ENCODE measurements at places on chromosomes 2 and 18.
A peak's percentile ranks its signal among the peaks of the same experiment; 100 is the strongest.

DNA sequence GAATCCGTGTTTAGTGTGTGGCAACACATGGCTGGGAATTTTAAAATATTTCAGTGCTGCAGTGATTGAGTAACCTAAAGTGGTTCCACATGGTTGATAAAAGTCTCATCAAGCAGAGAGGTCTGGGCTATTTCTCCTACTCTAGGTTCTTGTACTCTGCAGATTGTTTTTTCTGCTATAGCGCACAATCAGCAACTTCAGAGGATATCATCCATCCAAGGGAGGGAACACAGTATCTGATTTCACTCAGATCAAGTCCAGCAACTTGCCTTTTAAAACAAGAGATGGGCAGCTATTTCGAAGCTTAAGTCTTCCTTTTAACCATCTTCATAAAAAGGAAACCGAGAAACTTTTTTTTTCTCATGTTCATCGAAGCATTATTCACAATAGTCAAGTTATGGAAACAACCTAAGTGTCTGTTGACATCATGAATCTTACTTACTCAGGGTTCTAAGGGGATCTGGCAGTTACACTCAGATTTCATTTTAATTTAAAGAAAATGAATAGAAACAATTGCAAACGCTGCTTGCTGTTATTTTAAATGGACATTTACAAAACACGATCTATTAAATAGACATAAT is 172.7 kb upstream of the TRIB2 start:
- no peak for DNase-seq

GRCh38 chr2:121093692-121094091 is 191.3 kb downstream of the TFCP2L1 start:
- DNase-seq = peak; percentile 56

GRCh38 chr2:192286093-192286701 is 91.5 kb upstream of the TMEFF2 start:
- peak; percentile 41 for DNase-seq

GRCh38 chr2:25561136-25561850 is 112.1 kb downstream of the DTNB start:
- no peak for DNase-seq

DNA sequence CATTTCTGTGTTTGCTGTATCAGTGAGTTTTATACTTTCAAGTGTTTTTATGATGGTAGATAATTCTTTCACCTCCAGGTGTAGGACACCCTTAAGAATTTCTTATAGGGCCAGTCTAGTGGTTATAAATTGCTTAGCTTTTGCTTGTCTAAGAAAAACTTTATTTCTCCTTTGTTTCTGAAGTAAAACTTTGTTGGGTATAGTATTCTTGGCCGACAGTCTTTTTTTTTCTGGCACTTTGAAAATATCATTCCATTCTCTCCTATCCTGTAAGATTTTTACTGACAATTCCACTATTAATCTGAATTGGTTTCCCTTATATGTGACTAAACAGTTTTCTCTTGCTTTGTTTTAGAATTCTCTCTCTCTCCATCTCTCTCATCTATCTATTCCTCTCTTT is 118.7 kb upstream of the LRRTM4 start:
- no peak for DNase-seq

- no peak for DNase-seq
Measured at GRCh38 chr2:152165780-152166179, 9.8 kb downstream of the STAM2 start.

- no peak for DNase-seq
Measured at GRCh38 chr2:139704606-139705005, 924.4 kb upstream of the NXPH2 start.

- no peak for DNase-seq
Measured at GRCh38 chr2:64515086-64515485, 9.0 kb upstream of the AFTPH start.

GRCh38 chr18:3513481-3513880 is 63.5 kb downstream of the TGIF1 start:
- DNase-seq = no peak

DNA sequence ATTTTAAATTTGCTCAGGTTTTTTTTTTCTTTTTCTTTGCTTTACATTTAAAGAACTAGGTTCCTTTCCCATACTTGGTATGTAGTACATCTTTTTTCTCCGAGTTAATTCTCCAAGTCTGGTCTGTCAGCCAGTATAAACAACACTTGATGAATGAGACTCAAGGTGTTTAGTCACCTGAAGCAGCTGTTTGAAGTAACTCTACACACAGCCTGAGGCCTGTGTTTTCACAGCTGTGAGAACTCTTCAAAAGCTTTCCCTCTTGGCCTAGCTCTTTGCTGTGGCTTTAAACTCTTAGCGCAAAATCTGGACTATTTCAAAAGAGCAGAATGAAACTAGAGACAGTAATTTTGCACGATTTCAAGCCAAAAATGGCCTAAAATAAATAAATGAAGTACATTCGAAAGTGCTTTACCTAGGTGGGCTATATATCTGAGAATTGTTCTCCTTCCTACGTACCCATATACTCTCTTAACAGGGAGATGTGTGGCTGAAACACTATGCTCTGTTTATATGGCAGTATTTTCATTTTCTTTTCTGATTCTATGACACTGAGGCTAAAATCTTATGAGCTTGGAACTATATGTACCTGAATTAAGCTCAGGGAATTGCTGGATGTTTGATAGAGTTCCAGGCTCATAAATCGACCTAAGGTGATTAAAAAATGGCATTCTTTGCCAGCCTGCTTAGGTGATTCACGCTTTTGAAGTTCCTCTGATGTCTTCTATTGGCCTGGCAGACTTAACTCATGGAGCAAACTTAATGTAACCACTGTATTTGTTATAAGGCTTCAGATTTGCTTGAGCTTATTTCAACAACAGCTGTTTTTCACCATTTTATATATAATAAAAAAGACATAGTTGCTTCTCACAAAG is 1044.1 kb upstream of the ZEB2 start:
- no peak for DNase-seq

DNA sequence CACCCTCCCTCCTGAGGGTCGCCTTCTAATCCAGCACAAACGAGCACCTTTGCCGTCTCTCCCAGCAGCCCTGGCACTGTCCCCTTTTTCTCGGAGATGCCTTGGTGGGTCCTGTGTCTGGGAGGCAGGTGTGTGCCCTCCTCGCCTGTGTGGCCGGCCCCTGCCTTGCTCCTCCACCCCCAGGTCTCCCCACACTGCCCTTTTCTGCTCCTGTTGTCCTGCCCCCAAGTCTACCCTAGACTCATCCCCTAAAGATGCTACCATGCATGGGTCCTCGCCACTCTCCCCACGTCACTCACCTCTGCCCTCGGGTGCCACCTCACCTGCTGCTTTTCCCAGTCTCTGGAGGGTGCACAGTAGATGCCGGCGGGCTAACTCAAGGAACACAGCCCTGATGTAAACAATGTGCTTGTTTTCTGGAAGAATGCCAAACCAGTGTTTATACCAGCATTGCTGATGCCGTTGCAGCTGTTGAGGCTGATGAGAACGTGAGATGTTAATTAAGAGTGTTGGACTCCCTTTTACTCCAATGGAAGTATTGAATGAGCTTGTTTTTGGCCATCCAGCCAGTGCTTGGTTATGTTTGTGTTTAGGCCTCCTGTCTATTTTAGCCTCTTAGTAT is 223.1 kb downstream of the AGAP1 start:
- peak; percentile 46 for DNase-seq

GRCh38 chr2:176885661-176886060 is 326.9 kb upstream of the HNRNPA3 start:
- no peak for DNase-seq

GRCh38 chr2:39210846-39211245 is 32.9 kb downstream of the CDKL4 start:
- peak; percentile 2 for DNase-seq

GRCh38 chr2:25397777-25398176 is 56.1 kb upstream of the DNMT3A start:
- DNase-seq = peak; percentile 61

DNA sequence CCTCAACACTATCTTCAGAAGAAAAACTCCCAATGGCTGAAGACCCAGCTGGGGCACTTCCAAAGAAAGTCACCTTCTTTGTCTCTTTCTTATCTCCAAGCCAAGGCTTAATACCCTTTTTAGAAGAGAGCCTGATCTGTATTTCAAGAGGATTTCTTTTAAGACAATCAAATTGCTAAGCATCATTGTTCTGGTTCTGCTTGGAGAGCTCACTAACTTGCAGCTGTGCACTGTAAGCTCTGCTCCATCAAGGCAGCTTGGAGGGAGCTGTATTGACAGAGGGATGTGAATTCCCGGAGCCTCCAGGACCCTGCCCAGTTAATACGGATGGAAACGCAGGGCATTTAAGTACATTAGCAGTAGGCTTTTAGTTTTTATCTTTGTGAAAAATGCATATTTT is 253.1 kb downstream of the TDRD15 start:
- DNase-seq = no peak

- no peak for DNase-seq
Measured at GRCh38 chr18:76495006-76495370, at the start of gene ZNF516. Gene ZNF516, minus strand, starts transcription at chr18:76495242. Its CDS starts 52,188 bp downstream, at chr18:76443054.

- DNase-seq = no peak
Measured at GRCh38 chr2:105231232-105231619, 10.3 kb upstream of the GPR45 start.

GRCh38 chr18:79283131-79283810 is 112.5 kb upstream of the NFATC1 start:
- peak; percentile 5 for DNase-seq

DNA sequence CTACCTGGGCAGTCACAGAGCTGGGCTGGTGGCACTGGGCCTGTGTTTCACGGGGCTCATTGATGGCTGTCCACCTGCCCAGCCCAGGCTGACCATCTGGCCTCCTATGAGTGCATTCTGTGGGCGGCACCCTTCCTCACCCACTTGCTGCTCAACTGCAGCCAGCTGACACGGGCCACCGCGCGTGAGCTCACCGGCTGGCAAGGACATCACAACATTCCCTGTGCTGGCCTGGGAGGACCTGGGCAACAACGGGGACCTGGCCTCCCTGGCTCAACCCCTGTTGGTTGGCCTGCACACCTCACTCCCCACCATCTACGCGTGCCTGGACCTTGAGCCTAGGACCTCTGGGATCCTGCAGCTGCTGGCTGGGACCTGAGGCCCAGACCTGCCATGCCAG is 98.2 kb upstream of the DTNA start:
- DNase-seq = no peak
